Astrocyte of the spinal cord (primary cell): ENCODE measurements at places on chromosomes 13 and 19.

DNA sequence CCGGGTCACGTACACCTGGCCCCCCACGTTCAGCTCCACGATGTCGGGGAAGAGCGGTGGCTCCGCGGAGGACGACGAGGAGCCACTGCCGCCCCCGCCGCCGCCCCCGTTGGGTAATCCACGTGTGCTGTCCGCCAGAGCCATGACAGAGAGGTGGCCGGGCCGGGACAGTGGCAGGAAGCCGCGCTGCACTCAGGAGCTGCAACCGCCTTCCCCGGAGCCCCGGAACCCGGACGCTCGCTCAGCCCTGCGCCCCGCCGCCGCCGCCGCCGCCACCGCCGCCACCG, 257 bp downstream of the KCTD12 start:
- DNase-seq = no peak

GRCh38 chr13:46644816-46645215, 91.8 kb downstream of the LRCH1 start:
- no peak for DNase-seq

DNA sequence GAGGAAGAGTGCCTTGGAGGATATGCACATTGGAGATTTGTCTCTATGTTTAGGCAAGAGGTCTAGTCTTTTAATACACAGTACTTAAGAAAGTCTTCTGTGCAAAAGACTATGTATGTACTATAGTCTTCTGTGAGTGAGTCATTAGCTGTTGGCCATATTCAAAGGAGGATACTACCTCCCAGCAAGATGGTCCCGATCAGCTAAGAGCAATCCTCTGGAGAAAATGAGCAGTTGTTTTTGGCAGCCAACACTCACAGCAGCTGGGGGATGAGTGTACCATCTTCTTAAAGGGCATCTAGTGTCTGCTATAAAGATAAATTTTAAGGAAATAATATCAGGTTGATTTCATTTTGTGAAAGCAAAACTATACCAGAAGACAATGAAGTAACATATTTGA, 487.8 kb downstream of the KCTD12 start:
- DNase-seq = peak; percentile 29

- no peak for DNase-seq
Observed at GRCh38 chr13:113258321-113259054, 38.6 kb upstream of the LAMP1 start.

- DNase-seq = no peak
Observed at GRCh38 chr19:57068921-57069697, 50.7 kb upstream of the USP29 start.

GRCh38 chr19:14703833-14704232, 14.0 kb downstream of the ZNF333 start:
- DNase-seq = no peak

- peak; percentile 76 for DNase-seq
Observed at GRCh38 chr19:2503521-2504109, 27.7 kb downstream of the GADD45B start.

DNA sequence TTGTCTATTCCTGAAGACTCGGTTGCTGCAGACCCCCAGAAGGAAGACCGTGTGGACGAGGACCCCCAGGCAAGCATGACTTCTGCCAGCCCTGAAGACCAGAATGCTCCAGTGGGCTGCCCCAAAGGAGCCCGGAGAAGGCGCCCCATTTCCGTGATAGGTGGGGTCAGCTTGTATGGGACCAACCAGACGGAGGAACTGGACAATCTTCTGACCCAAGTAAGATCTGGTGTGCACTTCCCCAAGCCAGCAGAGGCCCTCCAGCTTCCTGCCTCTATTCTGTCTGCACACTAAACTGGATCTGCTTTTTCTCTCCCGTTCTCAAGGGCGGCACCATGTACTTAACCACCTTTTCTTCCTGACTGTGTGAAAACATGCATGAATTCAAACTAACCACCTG, 59.8 kb upstream of the C1QTNF9 start:
- no peak for DNase-seq

- peak; percentile 39 for DNase-seq
Observed at GRCh38 chr13:40220299-40220935, 446.0 kb downstream of the FOXO1 start.

GRCh38 chr13:109698779-109699178, 87.6 kb downstream of the IRS2 start:
- peak; percentile 88 for DNase-seq

- no peak for DNase-seq
Observed at GRCh38 chr13:39433651-39434050, 169.3 kb downstream of the LHFPL6 start.

GRCh38 chr13:79226250-79226649, 179.8 kb downstream of the RBM26 start:
- no peak for DNase-seq

- DNase-seq = no peak
Observed at GRCh38 chr13:105641121-105641520, 894.3 kb downstream of the EFNB2 start.

DNA sequence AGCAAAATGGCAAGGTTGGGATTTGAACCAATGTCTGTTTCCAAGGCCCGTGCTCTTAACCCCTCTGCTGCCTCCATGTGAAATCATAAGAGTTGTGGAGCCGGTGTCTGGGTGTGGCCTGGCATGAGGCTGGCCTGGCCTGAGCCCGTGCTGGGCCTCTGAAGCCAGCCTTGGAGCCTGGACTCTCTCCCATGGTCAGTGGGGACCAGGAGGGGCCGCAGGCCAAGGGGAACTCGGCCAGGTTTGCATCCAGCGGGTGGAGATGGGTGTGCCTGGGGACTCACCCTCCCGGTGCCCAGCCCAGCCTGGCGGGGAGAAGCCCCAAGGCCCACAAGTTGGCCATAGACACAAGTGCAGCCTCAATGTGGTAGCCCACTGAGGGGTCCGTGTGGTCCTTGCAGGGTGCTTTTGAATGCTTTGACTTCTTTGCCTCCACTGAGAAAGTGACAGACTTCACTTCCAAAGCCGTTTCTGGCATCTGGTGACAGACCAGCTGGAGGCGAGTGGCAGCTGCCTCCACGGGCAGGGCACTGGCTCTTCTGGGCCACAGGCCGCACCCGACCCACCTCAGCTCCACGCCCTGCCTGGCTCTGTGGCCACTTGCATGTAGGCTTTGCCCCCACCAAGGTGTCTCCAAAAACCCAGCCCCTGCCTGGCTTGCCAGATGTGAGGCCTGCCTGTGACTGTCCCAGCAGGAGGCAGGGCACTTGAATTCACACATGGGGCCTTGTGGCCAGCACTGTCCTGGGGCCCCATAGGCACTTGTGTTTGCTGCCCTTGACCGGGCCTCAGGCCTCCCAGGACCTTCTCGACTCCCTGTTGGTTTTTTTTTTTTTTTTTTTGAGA, 26.2 kb upstream of the NCCRP1 start:
- DNase-seq = no peak

DNA sequence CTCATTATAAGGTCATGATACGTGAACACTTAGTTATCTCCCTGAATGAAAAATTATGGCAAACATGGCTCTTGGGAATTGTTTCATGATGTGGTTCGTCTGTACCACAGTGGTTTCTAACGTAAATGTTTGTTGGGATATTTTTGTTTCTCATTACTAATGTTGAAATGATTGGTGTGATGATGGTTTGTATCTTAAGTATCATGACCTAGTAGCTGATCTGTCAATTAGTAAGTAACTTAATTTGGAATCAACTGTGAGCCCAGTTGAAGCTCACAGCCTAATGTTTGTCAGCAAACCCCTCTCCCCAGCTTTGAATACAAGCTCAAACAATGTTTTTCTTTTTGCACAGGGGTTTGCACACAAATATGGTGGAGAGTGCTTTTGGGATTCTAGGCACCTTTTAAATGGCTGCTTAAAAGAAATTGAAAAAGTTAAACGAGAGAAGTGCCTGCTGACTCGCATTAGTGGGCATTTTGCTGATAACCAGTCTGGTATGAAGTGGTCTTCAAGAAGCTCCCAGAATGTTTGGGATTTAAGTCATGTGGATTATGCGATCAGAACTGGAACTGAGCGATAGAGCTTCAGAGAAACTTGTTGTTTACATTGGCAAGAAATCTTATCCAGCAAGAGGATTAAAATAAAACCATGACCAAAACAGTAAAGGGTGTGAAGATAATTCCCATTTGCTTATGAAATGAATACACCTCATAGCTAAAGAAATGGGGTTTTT, 68.2 kb downstream of the LMO7 start:
- DNase-seq = peak; percentile 75

DNA sequence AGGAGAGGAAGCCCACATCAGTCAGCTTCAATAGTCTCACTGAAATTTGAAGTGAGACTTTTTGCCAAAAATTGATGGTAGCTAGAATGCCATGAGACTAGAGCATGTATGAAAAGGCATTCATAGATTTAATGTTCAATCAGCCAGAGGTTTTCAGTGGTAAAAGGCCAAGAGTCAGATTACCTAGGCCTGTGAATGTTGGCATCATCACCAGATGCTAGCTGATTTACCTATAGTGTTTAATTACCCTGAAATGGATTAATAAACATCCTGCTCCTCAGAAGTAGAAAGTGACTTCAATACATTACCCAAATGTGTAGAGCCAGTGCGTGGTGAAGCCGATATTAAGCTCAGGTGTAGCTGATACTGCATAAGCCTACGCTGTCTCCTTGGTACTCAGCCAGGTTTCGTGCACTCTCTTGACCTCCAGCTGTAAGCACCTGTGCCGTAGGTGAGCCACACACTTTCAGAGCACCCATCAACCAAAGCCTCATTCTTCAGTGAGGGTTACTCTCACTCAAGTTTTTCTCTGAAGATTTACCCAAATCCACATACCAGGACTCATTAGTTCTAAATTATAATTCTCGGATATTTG, 1140.3 kb upstream of the SLC10A2 start:
- DNase-seq = no peak

GRCh38 chr19:42431486-42431885, 4.3 kb upstream of the LIPE start:
- no peak for DNase-seq

- DNase-seq = peak; percentile 84
Observed at GRCh38 chr19:1361601-1362386, 21.9 kb upstream of the NDUFS7 start.

- DNase-seq = no peak
Observed at GRCh38 chr13:42027286-42027685, 21.2 kb upstream of the DGKH start.

DNA sequence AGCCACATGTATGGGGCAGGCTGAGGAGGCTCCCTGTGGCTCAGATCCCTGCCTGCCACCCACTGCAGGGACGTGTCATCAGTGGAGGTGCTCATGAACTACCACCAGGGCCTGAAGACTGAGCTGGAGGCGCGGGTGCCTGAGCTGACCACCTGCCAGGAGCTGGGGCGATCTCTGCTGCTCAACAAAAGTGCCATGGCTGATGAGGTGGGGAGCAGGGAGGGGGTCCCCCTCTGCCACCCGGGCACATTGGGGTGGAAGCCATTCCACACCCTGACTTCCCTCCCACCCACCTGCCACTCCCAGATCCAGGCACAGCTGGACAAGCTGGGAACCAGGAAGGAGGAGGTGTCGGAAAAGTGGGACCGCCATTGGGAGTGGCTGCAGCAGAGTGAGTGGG, 11.3 kb upstream of the SHKBP1 start:
- no peak for DNase-seq

DNA sequence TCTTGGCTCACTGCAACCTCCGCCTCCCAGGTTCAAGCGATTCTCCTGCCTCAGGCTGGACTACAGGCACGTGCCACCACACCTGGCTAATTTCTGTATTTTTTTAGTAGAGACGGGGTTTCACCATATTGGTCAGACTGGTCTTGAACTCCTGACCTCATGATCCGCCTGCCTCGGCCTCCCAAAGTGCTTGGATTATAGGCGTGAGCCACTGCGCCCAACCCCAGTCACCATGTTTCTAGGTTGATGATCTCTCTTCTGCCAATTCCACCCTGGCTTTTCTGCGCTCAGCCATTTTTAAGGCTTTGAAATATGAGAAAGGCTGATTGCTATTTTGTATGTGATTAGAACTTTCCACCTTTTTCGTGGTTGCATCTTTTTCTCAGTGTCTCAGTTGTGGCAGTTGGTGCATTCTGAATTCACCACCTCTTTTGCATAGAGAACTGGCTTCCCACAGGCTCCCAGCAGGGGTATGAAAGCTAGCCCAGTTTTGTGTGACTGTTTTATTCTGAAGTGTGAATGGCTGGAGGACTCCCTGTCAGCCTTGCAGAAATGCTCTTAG, 15.5 kb downstream of the CEACAM1 start:
- DNase-seq = no peak

- no peak for DNase-seq
Observed at GRCh38 chr19:56116606-56117005, 4.5 kb downstream of the ZNF787 start.

DNA sequence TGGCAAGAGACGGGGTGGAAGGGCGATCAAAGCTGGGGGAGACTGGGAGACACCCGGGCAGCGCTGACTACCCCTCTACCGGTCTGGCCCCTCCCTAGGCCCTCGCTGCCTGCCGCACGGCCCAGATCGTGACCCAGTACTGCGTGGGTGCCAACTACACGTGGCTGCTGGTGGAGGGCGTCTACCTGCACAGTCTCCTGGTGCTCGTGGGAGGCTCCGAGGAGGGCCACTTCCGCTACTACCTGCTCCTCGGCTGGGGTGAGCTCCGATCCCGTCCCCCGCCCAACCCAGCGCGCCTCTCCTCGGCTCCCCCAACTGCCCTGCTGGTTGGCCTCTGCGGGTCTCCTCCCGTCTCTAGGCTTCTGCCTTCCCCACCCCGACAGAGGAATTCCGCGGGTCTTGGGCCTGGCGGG, 8.8 kb downstream of the GIPR start:
- DNase-seq = no peak

- no peak for DNase-seq
Observed at GRCh38 chr19:33252971-33253370, 27.3 kb upstream of the SLC7A10 start.

DNA sequence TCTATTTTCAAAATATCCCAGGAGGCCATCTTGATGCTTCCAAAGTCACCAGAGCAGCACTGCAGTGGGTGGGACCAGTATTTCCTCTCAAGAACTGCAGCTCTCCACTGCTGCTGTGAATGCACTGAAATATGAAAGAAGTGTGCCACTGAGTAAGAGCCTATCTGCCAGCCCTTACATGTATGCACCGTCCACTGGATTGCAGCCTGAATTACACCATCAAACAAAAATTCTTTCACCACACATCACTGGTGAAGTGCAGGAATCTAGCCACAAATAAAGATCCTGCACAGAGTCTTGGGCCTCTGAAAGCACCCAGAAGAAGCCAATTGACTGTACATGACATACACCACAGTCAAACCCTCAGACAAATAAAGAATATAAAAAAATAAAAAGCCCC, 249.0 kb downstream of the LHFPL6 start:
- peak; percentile 56 for DNase-seq

DNA sequence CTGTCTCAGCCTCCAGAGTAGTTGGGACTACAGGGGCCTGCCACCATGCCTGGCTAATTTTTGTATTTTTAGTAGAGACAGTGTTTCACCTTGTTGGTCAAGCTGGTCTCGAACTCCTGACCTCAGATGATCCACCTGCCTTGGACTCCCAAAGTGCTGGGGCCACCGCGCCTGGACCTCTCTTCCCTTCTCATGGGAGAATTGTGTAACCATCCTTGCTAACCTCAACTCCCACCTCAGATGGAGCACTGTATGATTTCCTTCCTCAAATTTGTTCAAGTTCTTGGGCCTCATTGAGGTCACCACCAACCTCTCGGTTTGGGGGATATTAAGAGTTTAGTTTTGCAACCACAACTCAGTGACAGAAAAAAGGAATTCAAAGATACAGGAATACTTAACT, 10.7 kb downstream of the LILRA5 start:
- DNase-seq = no peak

GRCh38 chr13:100921139-100921538, 246.5 kb upstream of the TMTC4 start:
- no peak for DNase-seq

- no peak for DNase-seq
Observed at GRCh38 chr19:45446944-45447343, 20.9 kb upstream of the FOSB start.
